ENCODE measurements at places on chromosomes 1 and 21.

DNA sequence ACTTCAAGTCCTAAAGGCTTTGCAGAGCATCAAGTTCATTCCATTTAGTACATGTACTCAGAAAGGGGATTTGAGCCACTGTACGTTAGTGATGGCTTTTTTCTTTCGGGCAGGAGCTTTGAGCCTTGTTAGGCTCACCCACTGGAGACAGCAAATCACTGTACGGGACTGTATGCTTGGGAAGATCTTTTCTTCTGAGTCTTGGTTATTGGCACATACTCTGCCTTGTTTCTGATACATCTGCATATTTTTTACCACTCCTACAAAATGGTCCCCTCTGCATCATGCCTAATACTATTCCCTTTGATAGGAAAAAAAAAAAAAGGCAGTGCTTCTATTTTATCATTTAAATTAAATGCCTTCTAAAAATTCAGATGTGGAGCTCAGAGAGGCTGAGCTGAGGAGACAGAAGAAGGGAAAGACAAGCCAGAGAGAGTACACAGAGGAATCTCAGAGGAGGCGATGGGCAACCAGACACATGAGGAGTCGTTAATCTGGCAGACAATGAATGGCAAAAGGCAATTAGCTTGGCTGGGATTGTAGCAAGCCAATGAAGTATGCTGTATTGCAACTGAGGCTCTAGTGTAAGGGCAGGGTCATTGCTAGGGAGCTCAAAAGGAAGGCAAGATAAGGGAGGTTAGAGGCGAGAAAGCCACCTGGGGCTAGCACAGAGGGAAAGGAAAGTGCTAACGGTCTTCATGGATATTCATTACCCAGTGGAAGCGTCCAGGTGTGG lies 39.4 kb downstream of the PHC2 start:
- DNase-seq: no peak

- DNase-seq: no peak
Measured at GRCh38 chr1:116869611-116870010, 40.1 kb upstream of the PTGFRN start.

GRCh38 chr1:50502147-50502546 lies 78.9 kb upstream of the DMRTA2 start:
- DNase-seq: no peak

DNA sequence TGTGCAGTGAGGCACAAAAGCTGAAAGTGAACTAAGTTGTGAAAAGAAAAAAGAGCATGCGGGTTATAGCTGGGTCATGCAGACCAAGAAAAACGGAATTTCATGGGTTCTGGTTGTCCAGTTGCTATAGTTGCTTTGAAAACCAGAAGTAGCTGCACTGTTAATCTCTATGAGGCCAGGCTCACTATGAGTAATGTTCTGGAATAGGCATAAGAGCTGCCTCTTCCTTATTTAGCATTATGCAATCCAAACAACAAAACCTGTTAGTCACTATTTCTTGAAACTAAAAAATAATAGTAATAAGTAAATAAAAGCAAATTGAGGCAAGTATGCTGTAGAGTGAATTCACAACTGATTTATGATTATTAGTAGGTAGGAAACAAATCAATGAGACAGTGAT lies 1383.7 kb downstream of the MRPL39 start:
- no peak for DNase-seq

DNA sequence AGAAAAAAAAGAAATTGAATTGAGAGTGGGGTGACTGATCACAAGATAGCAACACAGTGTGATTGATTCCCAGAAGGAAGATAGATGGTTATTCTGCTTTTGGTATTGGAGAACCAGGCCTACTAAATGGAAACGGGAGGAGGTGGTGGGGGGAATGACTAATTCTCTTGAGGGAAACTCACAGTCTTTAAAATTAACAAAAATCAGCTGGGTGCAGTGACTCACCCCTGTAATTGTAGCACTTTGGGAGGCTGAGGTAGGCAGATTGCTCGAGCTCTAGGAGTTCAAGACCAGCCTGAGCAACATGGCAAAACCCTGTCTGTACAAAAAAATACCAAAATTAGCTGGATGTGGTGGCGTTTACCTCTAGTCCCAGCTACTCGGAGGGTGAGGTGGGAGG lies 134.6 kb upstream of the PDE4B start:
- no peak for DNase-seq

GRCh38 chr1:175043824-175044223 lies 20.6 kb upstream of the MRPS14 start:
- DNase-seq: no peak

DNA sequence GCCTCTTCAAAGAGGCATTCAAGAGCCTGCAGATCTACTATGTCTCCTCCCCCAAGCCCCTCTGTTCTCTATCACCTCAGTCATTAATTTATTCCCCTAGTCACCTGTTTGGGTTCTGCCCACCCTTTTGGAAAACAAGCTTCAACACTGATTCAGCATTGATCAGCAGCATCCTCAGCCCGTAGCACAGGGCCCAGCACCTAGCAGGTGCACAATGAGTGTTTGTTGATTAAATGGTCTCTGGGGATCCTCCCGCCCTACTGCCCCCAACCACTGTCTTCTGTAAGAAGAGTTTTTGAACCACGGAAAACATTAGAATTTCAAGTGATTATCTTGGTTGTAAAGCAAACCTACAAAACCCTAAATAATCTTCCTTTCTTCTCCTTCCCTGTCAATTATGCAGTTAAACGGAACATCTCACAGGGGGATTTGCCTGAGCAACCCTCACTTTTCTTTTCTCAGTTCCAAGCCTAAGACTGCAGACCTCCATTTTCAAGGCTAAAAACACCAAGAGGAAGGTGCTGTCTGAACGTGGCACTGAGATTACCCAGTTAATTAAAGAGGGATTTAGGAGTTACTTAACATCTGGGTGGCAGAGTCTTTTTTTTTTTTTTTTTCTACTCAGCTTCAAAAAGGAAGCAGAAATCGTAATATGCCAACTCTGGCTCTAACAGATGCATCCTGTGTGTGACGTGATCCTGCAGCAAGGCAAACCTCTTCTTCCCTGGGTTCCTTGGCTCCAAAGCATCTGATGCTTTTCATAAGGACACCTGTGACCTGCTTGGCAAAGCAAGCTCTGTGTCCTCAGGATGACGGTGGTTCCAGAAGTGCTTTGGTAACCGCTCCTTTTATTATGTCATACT lies 163.0 kb downstream of the KAZN start:
- no peak for DNase-seq

GRCh38 chr1:21749109-21749508 lies 33.8 kb downstream of the USP48 start:
- no peak for DNase-seq

DNA sequence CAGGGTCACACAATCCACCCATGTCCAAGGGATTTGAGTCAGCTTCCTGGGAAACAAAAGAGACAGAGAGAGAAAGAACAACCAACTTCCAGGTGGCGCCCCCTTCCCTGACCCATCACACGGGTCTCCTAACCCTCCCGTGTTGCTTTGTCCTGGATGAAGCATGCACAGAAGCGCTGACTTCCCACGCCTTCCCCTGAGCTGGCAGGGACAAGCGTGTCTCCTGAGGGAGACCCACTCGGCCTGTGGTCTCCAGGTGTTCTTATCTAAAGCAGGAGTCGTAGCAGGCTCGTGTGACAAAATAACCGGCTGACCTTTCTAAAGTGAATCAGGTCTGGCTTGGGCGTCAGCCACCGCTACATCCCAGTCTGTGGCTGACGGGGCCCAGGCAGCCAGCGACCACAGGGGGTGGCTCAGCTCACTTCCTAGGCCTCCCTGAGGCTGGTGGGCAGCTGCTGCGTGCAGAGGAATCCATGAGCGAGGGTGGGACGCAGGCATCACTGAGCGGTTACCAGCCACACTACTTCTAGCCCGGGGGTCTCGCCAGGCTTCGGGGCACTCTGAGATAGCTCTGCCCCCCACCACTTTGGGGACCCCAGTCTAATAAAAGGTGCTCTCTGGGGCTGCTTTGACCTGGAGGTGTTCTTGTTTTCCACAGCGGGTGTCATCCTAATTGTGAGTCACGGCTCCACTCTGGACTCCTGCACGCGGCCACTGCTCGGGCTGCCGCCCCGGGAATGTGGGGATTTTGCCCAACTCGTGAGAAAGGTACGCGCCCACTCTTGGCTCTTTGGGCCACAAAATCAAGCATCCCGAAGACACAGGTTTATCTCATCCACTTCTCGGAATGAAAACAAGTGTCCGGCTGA lies 40.4 kb downstream of the UBASH3A start:
- DNase-seq: no peak

- no peak for DNase-seq
Measured at GRCh38 chr1:236143104-236143948, 987 bp downstream of the GPR137B start.

All from HAP-1 (cell line).